ENCODE measurements at places on chromosomes 13 and 19.

DNA sequence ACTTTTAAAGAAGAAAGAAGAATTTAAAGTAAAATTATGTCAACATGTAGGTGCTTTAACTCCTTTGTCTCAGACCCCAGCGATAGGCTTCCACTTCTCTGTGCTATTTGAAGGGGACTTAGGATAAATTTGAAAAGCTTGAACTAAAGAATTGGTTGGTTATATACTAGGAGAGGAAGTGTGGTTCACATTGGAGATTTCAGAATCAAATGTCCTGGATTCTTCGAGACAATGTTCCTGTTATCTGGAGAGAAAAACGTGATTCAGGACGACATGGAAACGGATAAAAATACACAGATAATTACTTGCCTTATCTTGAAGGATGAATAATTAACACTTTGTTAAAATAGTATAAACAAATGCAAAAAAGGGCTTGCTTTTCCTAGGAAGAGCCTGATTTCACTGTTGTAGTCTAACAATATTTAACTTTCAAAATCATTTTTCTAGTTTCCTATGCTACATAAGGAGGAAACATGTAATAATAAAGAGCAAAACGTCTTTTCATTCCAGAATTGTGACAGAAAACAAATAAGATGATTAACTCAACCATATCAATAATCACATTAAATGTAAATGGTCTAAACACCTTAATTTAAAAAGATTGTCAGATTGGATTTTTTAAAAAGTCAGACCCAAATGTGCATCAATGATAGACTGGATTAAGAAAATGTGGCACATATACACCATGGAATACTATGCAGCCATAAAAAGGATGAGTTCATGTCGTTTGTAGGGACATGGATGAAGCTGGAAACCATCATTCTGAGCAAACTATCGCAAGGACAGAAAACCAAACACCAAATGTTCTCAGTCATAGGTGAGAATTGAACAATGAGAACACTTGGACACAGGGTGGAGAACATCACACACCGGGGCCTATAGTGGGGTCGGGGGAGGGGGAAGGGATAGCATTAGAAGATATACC is 724 bp upstream of the ZNF780A start:
- DNase-seq, result no peak

- no peak for DNase-seq
These were observed 3.3 kb upstream of the SLC15A1 start for GRCh38 chr13:98755729-98756128.

DNA sequence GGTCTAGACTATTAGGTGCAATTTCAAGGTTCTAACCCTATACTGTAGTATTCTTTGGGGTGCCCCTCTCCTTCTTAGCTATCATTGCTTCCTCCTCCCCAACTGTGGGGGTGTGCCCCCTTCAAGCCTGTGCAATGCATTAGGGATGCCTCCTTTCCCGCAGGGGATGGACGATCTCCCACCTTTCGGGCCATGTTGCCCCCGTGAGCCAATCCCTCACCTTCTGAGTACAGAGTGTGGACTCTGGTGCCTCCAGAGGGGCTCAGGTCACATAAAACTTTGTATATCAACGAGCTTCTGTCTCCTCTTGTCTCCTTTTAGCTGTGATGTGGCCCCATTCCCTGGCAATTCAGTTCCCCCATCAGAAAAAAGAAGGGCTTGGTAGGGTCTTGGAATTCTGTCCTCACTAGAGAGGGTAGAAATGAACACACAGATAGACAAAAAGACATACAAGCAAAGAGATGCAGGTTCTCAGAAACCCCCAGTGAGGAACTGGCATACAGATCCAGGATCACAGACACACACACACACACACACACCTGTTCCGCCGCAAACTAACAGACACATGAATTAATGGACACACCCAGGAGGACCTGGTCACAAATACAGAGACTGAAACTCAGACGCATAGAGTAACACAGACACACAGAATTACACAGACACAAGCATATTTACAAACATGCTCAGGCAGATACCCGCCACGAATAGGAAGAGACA is 2.5 kb upstream of the HNRNPUL1 start:
- DNase-seq, result no peak

- DNase-seq, result no peak
These were observed 321.1 kb downstream of the RBM26 start for GRCh38 chr13:79084802-79085424.

DNA sequence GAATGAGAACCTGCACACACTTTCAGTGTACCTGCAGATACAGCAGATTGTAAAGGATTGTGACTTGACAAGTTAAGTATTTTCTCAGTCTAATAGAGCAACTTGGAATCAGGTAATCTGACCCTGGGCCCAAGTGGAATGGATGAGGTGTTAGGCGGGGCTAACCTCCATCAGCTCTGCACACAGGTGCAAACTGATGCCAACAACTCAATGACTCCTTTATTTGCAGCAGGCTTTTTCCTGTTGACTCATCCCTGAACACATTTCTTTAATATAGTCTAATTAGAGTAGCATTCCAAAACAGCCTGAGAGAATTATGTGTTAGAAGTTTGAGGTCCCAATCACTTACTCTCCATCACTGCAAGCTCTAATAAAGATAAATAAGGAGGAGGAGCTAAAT is 48.8 kb downstream of the TPT1 start:
- DNase-seq, result no peak
